ENCODE measurements at places on chromosomes 12 and 14. TPM values are rescaled to one million over a fixed set of nuclear protein-coding genes. Genes with fewer than 3 reads are reported as not detected.

GRCh38 chr12:85985996-85986395 is 111.9 kb downstream of the NTS start:
- DNase-seq, result no peak

GRCh38 chr14:93548102-93548843 is 117.5 kb downstream of the UNC79 start:
- DNase-seq, result no peak

GRCh38 chr14:102927878-102928411 is 5.5 kb downstream of the AMN start:
- DNase-seq, result peak; percentile 55

DNA sequence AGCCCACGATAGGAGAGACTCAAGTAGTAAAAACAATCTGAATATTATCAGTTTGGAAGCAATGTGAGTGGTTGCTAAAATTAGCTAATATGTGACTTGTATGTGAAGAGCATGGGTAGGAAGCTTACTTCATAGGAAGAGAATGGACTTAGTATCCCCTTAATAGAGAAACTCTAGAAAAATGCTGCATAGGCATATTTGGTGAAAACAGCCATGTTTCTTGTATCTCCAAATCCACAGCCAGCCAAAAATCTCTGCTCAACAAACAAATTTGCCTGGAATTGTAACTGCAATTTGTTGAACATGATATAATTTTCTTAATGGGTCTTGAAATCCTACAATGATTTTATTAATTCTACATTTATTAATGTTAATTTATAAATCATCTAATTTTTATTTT is 1252.9 kb upstream of the TMEM132C start:
- no peak for DNase-seq

DNA sequence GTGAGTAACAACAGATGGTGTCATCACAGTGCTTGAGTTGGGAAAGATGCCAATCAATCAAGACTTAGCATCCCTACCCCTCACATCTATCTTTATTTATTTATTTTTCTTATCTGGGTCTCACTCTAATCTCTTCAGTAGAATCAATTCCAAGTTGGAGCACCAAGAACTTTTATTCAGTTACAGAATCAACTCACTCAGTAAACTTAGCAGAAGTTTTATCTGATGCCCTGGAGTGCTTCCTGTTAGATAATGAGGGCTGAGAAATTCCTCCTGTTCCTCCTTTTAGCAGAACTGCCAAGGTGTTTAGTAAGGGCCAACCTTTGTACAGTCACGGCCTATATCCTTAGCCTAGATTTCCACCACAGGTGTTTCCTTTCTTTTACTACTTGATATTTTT is 11.3 kb upstream of the SLC5A8 start:
- DNase-seq, result no peak

DNA sequence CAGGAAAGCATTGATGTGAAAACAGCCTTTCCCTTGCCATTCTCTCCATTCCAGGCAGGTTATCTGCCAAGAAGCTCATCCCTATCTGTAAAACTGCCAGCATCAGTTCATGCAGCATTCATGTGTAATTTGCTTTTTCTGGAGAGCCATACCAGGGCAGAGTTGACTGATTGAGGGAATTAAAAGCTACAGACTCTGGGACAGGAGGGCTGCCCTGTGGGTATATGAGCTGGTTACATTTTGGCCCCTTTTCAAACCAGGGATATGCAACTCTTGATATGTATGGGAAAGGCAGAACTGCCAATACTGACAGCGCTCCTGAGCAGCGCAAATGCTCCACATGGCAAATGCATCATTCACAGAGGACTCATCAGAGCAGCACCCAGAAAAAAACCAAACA is 53.7 kb downstream of the SYT1 start:
- DNase-seq, result no peak

- no peak for DNase-seq
These were observed 31.5 kb downstream of the FBXL14 start for GRCh38 chr12:1562813-1563407.

DNA sequence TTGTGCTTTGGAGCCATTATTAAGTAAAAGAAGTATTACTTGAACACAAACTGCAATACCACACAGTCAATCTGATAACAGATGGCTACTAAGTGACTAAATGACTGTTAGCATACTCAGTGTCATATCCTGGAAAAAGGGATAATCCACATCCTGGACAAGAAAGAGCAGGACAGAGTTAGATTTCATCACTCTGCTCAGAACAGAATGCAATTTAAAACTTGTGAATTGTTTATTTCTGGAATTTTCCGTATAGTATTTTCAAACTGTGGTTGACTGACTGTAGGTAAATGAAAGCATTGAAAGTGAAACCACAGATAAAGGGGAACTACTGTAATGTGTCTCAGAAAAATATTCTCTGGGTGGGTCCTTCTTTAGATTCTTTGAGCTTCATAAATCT is 458.8 kb downstream of the TMEM117 start:
- DNase-seq, result no peak

DNA sequence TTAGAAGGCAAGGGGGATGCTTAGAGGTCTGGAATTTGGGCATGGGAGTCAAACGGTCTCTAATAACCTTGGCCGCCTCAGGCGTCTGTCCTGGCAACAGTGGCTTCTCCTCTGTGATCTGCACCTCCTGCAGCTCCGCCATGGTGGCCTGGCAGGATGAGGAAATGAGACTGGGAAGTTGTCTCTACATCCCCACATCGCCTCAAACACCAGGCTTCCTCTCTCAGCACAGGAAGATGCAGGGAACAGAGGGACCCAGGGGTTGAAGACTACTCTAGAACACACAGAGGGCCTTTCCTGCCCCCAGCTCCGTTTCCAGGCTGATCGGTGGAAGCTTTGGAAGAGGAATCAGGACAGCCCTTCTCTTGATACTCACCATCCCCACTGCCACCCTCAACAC is 1.7 kb downstream of the NDRG2 start:
- no peak for DNase-seq

DNA sequence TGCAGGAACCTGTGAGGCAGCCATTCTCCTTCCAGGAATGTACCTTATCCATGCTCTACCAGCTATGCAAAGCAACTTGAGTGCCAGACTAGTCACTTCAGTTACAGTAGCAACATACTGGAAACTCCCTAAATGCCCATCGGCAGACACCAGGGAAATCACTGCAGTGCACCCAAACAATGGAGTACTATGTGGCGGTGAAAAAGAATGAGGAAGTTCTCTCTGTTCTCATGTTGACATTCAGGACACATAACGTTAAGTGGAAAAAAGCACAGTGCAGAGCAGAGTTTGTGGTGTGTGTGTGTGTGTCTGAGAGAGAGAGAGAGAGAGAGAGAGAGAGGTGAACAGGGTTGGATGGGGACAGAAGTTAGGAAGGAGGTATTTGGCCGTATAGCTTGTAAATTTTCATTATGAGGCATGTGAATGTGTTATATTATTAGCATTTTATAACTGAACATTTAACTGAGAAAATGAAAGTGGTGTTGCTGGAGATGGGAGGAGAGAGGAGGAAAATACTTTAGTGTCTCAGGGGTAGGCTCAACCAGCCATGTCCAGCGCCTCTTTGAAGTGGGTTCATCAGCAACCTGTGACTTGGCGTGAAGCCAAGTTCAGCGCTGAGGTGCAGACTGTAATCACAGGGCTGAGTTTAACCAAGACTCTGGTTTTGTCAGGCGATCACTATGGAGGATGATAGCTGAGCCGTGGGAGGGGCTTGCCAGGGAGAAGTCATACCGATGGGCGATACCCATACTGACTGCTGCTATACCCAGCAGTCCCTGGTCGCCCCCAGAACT is 17.3 kb downstream of the TNFAIP2 start:
- no peak for DNase-seq

- DNase-seq, result no peak
These were observed 73.9 kb downstream of the ARMH4 start for GRCh38 chr14:58078068-58078467.

DNA sequence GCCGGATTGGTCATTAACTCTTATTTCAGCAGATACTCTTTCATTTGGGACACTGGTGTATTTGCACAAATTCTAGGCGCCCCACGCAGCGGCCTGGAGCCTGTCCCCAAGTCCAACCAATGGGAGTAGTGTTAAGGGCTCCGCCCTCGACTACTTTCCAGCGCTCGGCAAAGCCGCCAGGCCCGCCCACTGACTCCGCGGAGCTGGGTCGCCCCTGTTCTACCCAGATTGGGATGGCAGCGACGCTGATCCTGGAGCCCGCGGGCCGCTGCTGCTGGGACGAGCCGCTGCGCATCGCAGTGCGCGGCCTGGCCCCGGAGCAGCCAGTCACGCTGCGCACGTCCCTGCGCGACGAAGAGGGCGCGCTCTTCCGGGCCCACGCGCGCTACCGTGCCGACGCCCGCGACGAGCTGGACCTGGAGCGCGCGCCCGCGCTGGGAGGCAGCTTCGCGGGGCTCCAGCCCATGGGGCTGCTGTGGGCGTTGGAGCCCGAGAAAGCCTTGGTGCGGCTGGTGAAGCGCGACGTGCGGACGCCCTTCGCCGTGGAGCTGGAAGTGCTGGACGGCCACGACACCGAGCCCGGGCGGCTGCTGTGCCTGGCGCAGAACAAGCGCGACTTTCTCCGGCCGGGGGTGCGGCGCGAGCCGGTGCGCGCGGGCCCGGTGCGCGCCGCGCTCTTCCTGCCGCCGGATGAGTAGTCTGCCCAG is at the start of gene ACOT6:
TSS of gene ACOT6 (plus strand) at position 179 of the 707 bp plus-strand sequence. CDS start at position 234, 55 bp downstream.
- DNase-seq, result peak; percentile 80

DNA sequence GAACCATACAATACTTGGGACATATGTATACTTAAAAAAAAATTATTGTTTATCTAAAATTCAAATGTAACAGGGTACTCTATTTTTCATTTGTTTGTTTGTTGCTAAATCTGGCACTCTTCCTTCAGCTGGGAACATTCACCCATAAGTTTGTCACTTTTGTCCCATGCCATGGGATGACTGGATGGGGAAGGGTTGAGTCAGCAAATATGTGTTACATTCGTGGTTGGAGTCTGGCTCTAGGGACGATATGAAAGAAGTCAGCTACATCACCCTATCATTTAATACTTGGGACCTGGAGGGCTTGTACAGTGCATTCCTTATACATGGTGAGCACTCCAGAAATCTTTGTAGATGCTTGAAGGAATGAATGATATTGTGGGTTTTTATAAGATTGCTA is 131.3 kb downstream of the IPO8 start:
- no peak for DNase-seq

DNA sequence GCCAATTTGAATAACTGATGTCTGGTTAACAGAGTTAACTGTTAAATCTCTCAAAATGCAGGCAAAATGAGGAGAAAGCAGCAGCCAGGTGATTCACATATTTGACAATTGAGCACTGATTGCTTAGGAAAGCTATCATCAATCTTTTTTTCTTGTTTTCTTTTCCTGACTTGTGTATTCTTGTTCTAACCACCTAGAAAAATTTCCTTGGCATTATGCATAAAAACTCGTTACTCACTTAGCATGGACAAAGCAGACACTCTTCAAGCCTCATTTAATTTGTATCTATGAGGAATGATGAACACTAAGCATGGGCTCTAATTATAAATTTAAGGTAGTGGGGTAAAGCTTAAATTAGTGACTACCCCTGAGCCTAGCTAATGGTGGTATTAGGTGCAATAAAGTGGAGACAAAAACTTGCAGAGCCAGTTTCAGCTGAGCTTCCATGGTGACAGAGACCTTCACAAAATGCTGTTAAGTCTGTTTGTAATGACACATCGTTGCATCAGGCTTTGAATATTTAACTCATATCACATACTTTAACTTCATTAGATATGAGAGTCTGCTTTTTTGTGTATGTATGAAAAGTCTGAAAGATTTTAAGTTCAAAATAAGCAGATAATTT is 52.0 kb downstream of the RASSF9 start:
- DNase-seq, result no peak

GRCh38 chr12:62291864-62292760 is 31.9 kb downstream of the USP15 start:
- DNase-seq, result no peak

GRCh38 chr14:74459976-74460375 is 33.1 kb downstream of the NPC2 start:
- DNase-seq, result no peak

DNA sequence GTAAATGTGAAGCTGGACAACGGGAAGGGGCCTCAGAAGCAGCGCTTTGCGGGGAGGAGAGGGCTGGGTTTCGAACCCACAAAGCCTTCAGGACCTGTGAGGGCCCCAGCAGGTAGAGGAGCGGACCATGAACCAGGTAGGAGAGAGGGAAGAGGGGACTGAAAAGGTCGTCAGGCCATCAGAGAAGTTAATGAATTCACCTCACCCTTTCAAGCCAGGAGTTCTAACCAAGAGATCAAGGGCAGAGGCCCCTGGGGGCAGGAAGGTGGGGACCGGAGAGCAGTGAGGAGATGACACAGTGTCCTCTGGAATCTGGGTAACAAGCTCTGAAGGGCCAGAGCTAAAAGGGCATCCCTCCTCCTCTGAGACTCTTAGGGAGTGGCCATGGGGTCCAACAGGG is 19.4 kb downstream of the SERPINA1 start:
- no peak for DNase-seq

DNA sequence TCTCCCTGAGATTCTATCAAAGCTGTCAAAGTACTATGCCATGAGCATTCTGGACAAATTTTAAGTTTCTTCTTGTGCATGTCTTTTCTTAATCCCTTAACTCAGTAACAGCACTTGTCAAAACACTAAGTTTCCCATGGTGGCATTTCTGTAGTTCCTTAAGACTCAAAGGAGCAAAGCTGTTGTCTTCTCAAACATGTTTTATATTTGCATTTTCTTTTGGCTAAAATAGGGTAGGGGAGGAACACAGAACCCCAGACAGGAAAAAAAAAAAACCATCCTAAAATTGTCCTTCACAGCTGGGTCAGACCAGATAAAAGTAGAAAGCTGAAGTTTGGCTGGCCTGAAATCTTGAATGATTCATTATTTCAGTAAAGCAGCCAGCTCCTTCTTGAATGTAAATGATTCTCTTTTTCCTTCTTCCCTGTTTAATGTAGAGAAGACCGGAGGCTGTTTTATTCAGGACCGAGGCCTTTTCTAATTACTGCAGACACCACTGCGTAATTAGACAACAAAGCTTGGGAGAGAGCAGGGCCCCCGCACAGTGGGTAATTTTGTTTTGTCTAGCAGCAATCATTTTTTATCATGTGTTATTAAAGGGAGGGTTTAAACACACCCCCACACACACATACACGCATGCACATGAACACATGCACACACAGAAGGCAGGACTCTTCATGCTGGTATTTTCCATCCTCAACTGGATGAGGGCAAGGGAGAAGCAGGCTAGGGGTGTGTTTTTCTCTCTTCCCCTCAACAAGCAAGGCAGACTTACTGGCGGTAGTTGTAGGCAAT is 51.0 kb downstream of the PAH start:
- DNase-seq, result no peak

- DNase-seq, result no peak
These were observed 100.2 kb downstream of the EPS8 start for GRCh38 chr12:15688838-15689625.

Gene TSPAN11
- 19.9 TPM for total RNA-seq

Gene TAS2R20
- total RNA-seq, result 3.9 TPM

Gene VWF
- 34.3 TPM for total RNA-seq

Gene KLC1
- total RNA-seq, result 188 TPM

Gene STAC3
- 4.3 TPM for total RNA-seq

Gene ANKS1B
- 22.2 TPM for total RNA-seq

Gene GYS2
- not detected for total RNA-seq

Gene STAB2
- 0.85 TPM for total RNA-seq

Gene MMP14
- 161 TPM for total RNA-seq

Gene FAM186B
- 0.63 TPM for total RNA-seq

Gene OTOGL
- total RNA-seq, result 0.10 TPM

Gene RNASE3
- not detected for total RNA-seq

Data from mucosa of descending colon (tissue), 3 donors.